Activated T-helper 17 cell treated with anti-CD3 and anti-CD28 coated beads, Interleukin-2, amount 50 U/mL, for 72 hours (primary cell): ENCODE measurements at places on chromosomes 1 and 21. TPM values are rescaled to one million over a fixed set of nuclear protein-coding genes. Genes with fewer than 3 reads are reported as not detected.

The PRDX6 gene
- 123 TPM for total RNA-seq

The XKR8 gene
- total RNA-seq, result 12.2 TPM

The OR2M7 gene
- not detected for total RNA-seq

DNA sequence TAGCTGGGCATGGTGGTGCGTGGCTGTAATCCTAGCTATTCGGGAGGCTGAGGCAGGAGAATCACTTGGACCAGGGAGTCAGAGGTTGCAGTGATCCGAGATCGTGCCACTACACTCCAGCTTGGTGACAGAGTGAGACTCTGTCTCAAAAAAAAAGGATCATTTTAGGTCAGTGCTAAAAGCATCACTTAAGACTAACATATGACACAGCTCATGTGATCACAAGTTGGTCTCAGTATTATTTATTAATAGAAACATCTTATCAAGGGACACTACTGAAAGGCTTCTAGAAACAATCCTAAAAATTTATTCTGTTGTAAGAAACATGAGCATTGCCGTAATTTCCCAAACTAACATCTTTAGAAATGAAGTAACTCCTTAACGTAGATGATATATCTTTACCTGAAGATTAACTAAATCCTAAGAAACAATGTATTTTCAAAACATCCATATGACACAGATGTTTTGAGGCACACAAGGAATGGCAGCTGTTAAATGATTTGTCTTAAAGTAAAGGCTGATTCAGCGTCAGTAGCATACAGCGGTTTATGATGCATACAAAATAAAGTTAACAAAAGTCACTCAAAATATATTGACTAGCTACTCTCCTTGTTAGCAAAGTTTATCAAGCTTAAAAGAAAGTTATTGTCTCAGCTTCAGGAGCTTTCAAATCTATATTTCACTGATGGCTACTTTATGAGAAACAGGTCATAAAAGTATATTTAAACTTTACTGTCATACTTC, 2.6 kb downstream of the NIBAN1 start:
- peaks cover 21% of the 10 kb centered on the region for H3K36me3 ChIP-seq
- H3K4me1 ChIP-seq, result peaks cover 33% of the 10 kb centered on the region
- H3K27me3 ChIP-seq, result peaks cover 4% of the 10 kb centered on the region
- peak overlapping the region; percentile 89 for H3K4me3 ChIP-seq
- no peak for ATAC-seq

GRCh38 chr1:153543736-153544135, 1.9 kb downstream of the S100A4 start:
- no peaks in the 10 kb centered on the region for H3K27me3 ChIP-seq
- peak overlapping the region; percentile 98 for H3K4me3 ChIP-seq
- H3K4me1 ChIP-seq, result peaks cover 55% of the 10 kb centered on the region
- peak overlapping the region; percentile 98 for H3K27ac ChIP-seq

GRCh38 chr1:223199094-223199647, 56.1 kb upstream of the TLR5 start:
- H3K4me3 ChIP-seq, result no peak overlapping the region
- H3K27ac ChIP-seq, result no peak overlapping the region
- peaks cover 3% of the 10 kb centered on the region for H3K27me3 ChIP-seq

- no peak overlapping the region for H3K4me3 ChIP-seq
- no peaks in the 10 kb centered on the region for H3K36me3 ChIP-seq
- no peak overlapping the region for H3K27ac ChIP-seq
- no peaks in the 10 kb centered on the region for H3K4me1 ChIP-seq
Measured at GRCh38 chr21:40575976-40576375, 271.0 kb downstream of the DSCAM start.

DNA sequence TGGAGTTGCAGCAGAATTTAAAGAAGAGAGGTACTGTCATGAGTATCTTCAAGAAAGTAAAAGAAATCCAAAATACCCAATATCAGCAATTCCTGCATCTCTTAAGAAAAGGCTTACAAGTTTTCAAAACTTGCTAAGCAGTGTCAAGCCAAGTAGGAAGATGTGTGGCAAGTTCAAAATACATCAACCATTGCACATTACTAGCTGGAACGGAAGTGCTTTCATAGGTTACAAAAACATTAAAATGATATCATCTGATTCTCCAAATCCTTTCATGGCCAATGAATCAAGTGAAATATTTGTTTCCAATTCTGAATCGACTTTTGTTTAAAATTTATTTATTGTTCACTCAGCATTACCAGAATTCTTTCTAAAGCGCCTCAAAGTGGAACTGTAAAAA, 5.7 kb upstream of the ABCA4 start:
- H3K36me3 ChIP-seq, result no peaks in the 10 kb centered on the region
- no peak for ATAC-seq
- no peak overlapping the region for H3K4me3 ChIP-seq
- H3K27me3 ChIP-seq, result peaks cover 7% of the 10 kb centered on the region
- H3K4me1 ChIP-seq, result no peaks in the 10 kb centered on the region

GRCh38 chr1:208203127-208203847, 40.9 kb downstream of the PLXNA2 start:
- peaks cover 4% of the 10 kb centered on the region for H3K27me3 ChIP-seq
- H3K27ac ChIP-seq, result no peak overlapping the region
- no peak overlapping the region for H3K4me3 ChIP-seq

DNA sequence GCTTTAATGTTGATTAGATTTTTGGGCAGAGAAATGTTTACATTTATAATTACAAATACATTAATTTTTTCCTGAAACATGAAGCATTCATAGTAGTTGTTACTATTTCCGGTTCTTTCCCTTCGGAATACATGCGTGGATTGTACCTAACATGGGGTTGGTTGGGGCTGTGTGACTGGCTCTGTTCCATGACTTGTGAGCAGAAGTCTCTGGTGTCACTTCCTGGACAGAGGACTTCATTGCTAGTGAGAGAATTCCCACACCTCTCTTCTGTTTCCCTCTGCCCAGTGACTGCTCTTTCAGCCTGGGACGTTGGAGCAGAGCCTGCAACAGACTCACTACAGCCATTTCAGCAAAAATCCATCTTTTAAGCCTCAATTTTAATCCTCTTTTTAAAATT, 231.4 kb downstream of the GRIK1 start:
- H3K36me3 ChIP-seq, result no peaks in the 10 kb centered on the region
- H3K4me3 ChIP-seq, result no peak overlapping the region
- no peak for ATAC-seq
- H3K27ac ChIP-seq, result no peak overlapping the region
- peaks cover 5% of the 10 kb centered on the region for H3K27me3 ChIP-seq
- H3K4me1 ChIP-seq, result no peaks in the 10 kb centered on the region

GRCh38 chr1:245298781-245299180, 144.0 kb downstream of the KIF26B start:
- no peak for ATAC-seq
- no peak overlapping the region for H3K4me3 ChIP-seq
- H3K4me1 ChIP-seq, result no peaks in the 10 kb centered on the region
